ENCODE measurements at places on chromosomes 4 and X. TPM values are rescaled to one million over a fixed set of nuclear protein-coding genes. Genes with fewer than 3 reads are reported as not detected.

Gene RRH
- not detected for polyA plus RNA-seq

DNA sequence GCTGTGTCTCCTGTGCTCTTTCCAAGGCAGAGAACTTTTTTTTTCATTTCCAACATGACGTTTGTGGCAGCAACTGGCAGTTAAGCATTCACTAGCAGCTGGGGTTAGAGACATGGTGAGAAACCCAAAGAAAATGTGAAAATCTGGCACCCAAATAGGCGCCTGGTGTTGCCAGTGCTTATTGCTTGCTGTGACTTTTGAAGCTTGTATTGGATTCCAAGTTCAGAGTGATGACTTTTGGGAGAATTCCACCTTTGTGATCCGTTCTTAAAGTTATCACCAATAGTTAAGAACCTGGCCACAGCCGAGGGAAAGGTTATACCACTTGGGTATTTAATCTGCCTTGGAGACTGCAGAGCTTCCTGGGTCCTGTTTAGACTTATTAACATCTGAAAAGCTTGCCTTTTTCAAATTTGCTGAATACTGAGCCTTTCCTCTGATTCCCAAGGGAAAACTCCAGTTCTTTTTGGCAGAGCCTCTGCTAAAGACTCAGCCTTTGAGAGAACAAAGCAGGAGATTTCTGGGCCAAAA lies 101.0 kb downstream of the OPHN1 start:
- DNase-seq = peak; percentile 36

DNA sequence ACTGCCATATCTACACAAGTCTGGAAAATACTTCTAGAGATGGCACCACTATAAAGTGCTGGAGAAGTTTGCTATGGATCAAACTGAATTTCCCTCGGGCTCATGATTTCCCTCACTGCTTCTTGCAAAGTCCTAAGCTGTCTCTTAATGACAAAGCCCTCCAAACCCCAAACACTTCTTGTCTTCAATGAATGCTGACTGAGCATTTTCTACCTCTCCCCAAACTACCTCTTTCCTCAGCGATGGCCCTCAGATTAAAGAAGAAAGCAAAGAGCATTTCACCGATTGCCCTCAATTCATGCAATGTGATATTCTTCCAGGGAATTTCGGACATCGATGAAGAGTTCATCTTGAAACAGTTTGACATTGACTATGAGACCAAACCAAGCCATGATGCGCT lies 19.7 kb downstream of the FAM47E start:
- DNase-seq = no peak

Gene GAGE13
- not detected for polyA plus RNA-seq

DNA sequence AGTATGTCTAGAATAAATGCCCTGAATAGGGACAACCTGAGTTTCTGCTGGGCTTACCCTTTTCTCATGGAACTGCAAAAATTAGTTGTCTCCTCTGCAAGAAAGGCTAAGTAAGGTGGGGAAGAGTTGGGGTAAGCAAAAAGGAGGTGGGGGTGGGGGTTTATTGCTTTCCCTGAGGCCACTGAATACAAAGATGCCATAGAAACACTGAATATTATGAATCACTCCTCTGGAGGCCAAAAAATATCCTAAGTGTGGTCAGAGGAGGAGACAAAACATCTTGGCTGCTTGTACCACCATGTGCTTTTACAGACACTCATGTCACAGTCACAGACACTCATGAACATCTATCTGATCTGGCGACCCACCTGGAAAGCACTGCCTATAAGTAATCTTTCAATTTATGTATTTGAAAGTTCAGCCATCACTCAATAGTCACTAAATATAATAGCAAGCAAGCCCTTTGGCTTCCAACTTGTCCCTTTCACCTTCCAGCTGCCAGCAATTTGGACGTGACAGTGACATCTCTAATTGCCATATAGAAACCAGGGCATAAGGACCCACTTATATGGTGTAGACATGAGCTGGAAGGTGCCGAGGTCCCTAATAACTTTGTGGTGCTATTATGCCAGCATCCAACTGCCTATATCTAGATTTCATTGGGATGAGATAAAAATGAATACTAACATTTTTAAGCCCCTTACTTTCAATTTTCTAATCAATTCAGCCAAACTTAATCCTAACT lies 122.7 kb upstream of the CBR4 start:
- DNase-seq = peak; percentile 49

GRCh38 chr4:125486351-125486750 lies 171.6 kb downstream of the FAT4 start:
- DNase-seq = no peak

Gene DIAPH2
- 7.4 TPM for polyA plus RNA-seq

- peak; percentile 23 for DNase-seq
Observed at GRCh38 chr4:5979981-5980380, 38.2 kb downstream of the C4orf50 start.

GRCh38 chrX:22141047-22141730 lies 109.1 kb downstream of the PHEX start:
- DNase-seq = peak; percentile 26

GRCh38 chrX:133297284-133297683 lies 79.1 kb upstream of the TFDP3 start:
- DNase-seq = peak; percentile 76

DNA sequence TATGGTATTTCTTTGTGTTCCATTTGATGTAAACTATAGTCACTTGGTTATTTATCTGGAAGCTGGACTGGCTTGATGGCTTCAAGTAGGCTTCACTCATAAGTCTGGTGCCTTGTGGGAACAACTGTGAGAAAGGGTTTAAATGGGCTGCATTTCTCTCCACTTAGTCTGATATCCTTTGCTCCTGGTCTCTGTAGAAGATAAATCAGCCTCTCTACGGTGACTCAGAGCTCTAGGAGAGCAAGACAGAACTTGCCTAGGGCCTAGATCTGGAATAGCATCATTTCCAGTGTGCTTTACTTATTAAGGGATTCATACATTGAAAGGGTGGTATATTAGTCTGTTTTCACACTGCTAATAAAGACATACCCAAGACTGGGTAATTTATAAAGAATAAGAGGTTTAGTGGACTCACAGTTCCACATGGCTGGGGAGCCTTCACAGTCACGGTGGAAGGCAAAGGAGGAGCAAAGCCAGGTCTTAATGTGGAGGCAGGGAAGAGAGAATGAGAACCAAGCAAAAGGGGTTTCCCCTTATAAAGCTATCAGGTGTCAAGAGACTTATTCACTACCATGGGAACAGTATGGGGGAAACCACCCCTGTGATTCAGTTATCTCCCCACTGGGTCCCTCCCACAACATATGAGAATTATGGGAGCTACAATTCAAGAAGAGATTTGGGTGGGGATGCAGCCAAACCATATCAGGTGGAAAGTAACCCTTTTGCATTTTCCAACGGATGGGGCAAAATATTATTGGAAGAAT lies 1746.4 kb upstream of the PCDH7 start:
- DNase-seq = peak; percentile 1

Gene APBB2
- polyA plus RNA-seq = 22.0 TPM

- DNase-seq = no peak
Observed at GRCh38 chr4:156197216-156197615, 243.6 kb upstream of the CTSO start.

Gene EMCN
- polyA plus RNA-seq = not detected

DNA sequence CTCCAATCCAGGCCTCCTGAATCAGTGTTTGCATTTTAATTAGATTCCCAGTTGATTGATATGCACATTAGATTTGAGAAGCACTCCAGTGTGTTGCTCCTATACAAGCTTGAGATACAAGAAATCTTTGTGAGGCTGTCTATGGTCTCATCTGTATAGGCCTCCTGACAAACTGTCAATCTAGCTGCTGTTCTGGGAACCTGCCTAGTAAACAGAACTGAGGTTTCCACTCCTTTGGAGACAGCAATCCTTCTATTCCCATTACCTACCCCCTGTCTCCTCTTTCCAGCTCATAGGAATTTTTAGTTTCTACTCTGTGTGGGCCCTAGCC lies 306.1 kb upstream of the EMCN start:
- no peak for DNase-seq

All from GM23248 (cell line).